ENCODE measurements at places on chromosomes 11 and 22. TPM values are rescaled to one million over a fixed set of nuclear protein-coding genes. Genes with fewer than 3 reads are reported as not detected.

DNA sequence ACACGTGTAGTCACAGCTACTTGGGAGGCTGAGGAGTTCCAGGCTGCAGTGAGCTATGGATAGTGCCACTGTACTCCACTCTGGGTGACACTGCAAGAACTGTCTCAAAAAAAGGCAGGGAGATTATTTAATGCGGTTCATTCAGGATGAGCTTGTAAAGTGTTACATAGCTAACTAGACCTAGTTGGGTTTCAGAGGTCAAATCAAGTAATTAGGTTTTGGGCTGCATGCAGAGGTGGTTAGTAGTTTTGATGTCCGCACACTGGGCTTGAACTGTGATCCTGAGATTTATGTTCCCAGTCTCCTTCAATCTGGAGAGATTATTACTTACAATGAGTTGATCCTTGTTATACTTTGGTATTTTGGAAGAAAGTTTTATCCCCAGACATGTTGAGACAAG lies 2.1 kb upstream of the RBM4 start:
- DNase-seq = no peak

- no peak for DNase-seq
Measured at GRCh38 chr11:100841711-100842407, 154.8 kb downstream of the ARHGAP42 start.

DNA sequence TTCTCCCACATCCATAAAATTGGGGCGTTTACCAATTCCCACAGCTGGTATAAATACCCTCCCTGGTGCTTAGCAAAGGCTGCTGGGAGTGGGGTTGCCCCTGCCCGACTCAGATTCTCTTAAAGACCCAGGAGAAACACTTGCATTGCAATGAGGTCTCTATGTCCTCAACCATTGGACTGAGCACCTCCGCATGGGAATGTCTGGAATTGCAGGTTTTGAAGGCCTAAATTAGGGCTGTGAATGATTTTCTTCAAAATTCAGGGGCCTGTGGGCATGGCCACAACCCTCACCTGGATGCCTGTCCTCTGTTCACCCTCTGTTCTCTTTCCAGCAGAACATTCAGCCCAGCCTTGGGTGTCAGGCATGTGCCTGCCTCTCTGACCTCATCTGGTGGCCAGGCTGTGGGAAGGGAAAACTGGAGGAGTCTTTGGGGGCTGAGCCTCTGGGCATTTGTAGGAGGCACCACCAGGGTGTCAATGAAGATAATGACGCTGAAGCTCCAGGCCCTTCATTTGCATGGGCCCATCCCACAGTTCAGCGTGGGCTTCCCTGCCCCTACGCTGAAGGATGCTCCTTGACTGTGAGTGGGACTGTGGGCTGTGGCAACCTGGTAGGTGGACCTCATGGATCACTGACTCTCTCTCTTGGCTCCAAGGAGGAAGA lies 52.7 kb upstream of the MYEOV start:
- DNase-seq = no peak

Gene SLC15A3
- 26.0 TPM for polyA plus RNA-seq

Gene OR5P2
- not detected for polyA plus RNA-seq

Gene DDX25
- not detected for polyA plus RNA-seq

DNA sequence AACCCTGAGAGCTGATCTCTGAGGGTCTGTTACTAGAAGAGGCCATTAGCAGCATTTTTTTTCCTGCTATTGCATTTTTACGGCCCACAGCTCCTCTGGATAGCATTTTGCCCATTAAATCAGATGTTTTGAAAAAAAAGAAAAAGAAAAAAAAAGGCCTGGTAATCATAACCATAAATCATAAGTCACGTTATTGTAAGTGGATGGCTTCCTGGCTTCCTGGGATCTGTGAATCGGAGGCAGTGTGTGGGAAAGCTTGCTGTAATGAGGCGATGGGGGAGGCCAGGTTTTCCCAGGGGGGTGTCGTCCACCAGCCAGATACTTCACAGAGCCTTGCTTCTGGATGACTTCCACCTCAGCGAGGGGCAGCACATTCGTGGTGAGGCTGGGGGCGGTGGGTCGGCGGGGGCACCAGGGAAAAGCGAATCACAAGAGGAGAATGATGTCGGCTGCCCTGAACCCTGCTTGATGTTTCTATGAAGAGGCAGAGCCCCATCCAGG lies 106.5 kb upstream of the SYT13 start:
- no peak for DNase-seq

Gene P2RY2
- polyA plus RNA-seq = 7.4 TPM

- DNase-seq = no peak
Measured at GRCh38 chr22:41524809-41525449, 19.3 kb downstream of the POLR3H start.

- DNase-seq = no peak
Measured at GRCh38 chr22:48884324-48884723, 943.3 kb downstream of the BRD1 start.

Gene CDC42BPG
- polyA plus RNA-seq = 27.0 TPM

- no peak for DNase-seq
Measured at GRCh38 chr11:40867991-40868632, 591.3 kb downstream of the LRRC4C start.

Gene UBQLNL
- 0.61 TPM for polyA plus RNA-seq

GRCh38 chr22:20203552-20204201 lies 52.8 kb upstream of the CCDC188 start:
- peak; percentile 98 for DNase-seq

Gene OAF
- 33.0 TPM for polyA plus RNA-seq

Gene KCNE3
- polyA plus RNA-seq = 28.7 TPM

Measured in small intestine (tissue), 16 donors.